ENCODE measurements at places on chromosomes 12 and 14.

DNA sequence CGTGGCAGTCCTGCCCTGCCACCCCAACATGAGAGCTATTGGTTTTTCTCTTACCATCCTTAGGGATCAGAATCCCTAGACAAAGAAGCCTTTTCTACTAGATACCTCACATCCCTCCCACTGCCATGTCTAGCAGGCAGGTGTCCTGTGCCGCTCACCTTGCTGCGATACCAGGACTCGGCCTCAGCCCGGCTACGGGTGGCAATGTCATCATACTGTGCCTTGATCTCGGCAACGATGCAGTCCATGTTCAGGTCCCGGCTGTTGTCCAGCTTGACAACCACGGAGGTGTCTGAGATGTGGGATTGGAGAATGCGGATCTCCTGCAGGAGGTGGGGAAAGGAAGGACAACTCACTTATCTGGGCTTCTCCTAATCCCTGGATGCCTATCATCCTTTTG lies 4.5 kb downstream of the KRT83 start:
- no peak for DNase-seq

DNA sequence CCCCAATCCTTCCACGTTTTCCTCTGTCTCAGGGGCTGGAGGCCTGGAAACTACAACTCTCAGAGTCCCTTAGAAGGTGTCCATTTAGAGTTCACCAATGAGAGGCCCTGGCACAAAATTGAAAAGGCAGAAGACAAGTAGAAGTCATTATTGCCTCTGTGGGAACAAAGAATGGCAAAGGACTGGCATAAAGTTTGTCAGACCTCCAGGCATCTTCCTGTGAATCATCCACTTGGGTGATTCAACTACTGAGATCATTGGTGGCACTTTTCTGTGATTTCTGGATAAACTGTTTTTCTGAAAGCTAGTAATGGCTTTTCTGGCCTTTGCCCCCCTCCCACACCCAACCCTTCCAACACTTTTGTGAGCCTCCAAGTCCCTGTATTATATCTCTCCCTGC lies 42.6 kb upstream of the C12orf42 start:
- no peak for DNase-seq

DNA sequence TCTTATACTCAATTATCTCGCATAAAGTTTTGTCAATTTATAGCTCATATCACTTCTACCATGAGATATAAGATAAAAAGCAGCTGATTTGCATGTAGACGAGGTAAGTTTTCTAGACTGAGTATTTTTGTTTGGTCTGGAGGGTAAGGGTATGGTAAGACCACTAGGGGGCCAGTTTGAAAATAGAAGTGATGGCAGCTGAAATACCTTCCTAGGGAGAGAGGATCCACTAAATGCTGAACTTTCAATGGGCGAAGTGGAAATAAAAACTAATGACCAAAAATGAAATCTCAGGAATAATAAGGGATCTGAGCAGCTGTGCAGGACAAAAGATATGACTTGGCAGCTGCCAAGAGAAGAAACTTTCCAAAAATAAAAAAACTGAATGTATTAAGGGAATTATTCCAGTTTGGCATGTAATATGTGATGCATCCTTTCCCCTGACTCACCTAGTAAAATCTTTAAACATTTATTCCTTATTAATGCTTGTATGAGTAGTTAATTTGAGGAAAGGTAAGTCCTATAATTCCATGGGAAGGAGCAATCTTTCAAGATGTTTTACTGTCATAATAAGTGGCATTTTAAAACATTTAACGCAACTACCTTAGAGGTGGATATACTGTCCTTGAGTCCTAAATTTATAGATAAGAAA lies 754.5 kb downstream of the C12orf50 start:
- peak; percentile 57 for DNase-seq

- DNase-seq = peak; percentile 48
These were observed 60.8 kb downstream of the FLRT2 start for GRCh38 chr14:85590784-85591183.

DNA sequence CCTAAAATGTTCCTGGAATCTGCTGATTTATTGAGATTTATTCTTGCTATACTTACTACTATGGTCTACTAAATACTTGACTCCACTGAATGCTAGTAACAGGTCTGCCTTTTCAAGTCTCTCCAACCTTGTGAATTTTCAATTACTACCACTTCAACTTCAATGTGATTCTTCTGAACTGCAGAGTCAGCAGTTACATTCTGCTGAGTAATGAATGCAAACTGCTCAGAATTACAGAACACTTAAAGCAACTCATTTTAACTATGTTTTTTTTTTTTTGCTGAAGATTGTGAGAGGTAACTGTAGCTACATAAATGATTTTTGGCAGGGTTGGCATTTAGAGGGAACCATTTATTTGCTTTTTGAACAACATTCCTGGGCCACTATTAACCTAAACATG lies 41.8 kb downstream of the ARF6 start:
- no peak for DNase-seq

GRCh38 chr12:119412306-119412705 lies 77.8 kb downstream of the CCDC60 start:
- DNase-seq = peak; percentile 0

DNA sequence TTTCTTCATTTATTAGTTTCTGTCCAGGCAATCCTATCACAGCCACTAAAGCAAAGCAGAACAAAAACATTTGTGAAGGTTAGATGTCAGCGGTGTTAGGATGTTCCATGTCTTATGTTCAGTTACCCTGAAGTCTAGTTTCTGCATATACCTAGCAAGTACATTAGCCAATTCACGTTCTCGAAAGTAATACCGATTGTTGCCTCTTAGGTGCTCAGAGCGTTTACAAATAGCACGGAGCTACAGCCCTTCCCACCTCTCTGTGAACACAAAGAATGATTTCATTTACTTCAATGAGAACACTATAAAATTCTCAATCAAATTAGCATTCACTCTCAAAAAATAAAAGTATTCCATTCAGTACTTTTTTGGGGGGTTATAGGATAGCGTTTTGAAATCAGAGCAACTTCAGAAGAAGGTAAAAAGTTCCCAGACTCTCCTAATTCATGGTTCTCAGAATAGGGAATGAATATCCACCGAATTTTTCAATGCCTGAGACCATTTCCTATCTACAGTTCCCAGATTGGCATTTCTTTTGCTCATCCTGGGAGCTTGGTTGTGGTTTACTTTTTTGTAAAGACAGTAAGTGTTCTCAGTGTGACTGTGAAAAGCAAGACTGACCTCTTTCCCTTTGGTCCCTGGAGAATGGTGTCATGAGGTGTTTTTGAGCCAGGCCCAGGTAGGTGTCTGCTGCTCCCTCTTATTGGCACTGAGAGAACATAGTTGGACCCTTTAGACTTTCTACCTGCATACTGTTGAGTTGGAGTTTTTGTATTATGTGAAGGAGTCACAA lies 488.0 kb upstream of the RGS6 start:
- DNase-seq = no peak

DNA sequence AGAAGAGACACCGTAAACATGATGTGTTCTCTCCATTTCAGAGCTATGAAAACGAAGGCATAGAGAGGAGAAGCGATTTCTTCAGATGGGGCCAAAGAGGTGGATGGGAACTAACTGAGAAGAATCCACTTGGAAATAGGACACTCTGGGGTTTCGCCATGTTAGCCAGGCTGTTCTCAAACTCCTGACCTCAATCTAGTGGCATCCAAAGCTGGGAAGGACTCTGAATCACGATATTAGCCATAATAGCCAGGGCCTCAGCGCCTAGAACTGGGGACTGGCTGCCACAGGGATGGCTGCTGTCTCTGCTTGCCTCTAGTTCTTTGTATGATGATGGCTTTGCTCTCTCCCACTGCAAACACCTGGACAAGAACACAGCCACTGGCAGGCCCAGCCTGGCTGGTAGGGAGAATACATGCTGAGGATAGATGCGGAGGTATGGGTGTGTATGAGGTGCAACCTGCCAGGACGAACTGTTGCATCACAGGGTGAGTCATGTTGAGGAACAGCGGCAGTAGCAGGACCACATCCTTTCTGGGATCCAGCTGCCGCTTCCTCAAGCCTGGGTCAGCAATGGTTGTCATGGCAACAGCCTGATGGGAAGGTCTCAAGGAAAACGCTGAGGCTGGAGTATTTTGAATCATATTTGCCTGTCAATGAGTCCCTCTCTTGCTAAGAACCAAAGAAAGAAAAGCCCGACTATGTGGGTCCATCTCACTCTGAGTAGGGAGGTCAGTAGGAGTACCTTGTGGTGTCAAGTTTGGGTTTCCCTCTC lies 31.1 kb downstream of the CCDC177 start:
- peak; percentile 96 for DNase-seq

DNA sequence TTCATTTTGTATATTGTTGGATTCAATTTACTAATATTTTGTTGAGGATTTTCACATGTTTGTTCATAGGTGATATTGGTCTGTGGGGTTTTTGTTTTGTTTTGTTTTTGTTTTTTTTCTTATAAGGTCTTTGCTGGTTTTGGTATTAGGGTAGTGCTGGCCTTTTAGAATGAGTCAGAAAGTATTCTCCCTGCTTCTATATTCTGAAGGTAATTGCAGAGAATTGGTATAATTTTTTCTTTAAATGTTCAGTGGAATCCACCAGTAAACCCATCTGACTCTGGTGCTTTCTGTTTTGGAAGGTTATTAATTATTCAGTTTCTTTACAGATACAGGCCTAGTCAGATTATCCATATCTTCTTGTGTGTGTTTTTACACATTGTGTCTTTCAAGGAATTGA lies 8.9 kb downstream of the TOGARAM1 start:
- no peak for DNase-seq

DNA sequence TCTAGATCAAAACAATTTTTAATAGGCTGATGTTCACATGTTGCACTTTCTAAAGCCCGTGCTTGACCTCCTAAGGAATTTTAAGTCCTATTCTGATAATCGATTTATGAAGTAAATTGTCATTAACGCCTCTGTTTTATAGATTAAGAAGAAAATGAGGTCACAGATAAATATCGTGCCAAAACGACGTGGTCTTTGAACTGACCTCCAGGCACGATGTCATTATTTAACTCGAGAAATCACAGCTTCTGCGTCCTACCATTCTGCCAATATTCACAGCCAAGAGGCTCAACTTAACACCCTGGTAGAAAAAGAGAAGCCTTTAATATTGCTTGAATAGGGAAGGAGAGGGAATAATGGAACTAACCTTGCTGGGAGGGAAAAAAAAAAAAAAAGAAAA lies 888 bp upstream of the EEA1 start:
- DNase-seq = no peak

DNA sequence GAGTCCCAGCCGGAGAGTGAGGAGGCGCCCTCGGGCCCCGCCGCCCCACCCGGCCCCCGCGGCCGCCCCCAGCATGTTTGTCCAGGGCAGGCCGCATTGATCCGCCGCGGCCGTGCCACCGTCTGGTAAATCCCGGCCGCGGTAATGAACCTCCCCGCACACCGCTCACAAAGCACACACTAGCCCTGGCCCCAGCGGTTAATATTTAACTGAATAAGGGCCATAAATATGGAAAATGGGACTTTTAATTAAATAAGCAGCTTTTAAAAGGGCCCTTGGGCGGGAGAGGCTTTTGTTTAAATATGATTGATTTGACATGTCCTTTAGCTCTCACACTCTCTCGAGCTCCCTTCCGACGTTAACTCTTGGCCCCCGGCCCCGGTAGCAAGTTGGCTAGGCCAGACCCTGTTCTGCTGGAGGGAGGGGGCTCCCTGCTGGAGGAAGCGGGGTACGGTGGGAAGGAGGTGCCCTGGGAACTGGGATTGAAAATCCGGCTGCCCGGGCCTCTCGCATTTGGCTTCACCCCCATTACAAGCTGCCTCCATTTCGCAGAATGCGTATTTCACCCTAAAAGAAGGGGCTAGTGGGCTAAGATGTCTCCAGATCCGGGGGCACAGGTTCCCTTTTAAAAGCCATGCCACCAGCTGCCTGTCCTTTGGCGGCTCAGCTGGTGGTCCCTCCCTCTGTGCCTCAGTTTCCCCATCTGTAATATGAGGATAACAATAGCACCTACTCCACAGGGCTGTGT lies 199.8 kb downstream of the RBM19 start:
- no peak for DNase-seq

GRCh38 chr14:102973706-102974285 lies 51.3 kb downstream of the AMN start:
- no peak for DNase-seq

DNA sequence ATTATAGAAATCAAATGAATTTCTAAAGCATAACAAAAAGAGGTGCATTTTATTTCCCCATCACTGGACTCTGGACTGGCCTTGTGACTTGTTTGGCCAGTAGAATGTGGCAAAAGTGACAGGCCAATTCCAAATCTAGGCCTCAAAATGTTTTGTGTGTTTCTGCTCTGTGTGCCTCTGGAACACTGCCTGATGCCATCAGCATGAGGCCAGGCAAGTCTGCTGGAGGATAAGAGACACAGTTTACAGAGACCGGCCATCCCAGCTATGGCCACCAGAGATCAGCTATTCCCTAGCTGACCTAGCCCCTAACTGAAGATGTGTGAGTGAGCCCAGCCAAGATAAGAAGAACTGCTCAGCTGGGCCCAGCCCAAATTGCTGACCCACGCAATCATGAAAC lies 32.9 kb downstream of the ASCL1 start:
- no peak for DNase-seq

DNA sequence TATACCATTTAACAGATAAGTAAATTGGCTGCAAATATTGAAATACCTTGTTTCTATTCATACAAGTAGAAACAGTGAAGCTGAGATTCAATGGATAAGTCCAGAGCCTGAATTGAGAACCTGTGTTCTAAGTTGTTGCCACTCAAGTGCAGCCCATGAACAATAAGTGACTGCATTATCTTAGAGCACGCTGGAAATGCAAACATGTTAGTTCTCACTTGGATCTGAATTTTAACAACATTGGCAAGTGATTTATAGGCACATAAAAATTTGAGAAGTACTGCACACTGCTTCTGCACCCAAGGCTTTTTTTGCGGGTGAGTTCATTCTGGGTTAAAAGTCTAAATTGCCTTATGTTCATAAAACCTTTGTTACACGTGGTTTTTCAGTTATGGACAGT lies 484.3 kb downstream of the NAV3 start:
- no peak for DNase-seq

GRCh38 chr12:121454921-121455320 lies 55.0 kb downstream of the RNF34 start:
- no peak for DNase-seq

GRCh38 chr14:91349481-91350074 lies 68.0 kb downstream of the CCDC88C start:
- DNase-seq = no peak

DNA sequence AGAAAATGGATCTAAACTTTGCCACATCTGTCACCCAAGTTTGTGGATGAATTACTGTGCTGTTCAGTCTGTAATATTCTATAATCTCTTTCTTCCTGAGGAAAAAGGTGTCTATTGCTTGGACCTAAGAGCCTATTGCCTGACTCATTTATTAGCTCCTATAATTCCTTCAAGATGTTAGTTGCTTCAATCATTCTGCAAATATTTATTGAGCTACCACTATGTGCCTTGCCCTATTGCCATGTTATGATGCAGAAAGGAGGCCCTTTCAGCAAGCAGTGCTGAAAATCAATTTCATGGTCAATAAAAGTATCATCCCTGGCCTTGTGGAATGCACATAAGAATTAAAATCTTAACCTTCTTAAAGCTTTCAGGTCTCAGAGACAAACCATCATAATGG lies 113.6 kb downstream of the CCER1 start:
- DNase-seq = no peak

GRCh38 chr12:6354495-6355393 lies 12.9 kb upstream of the TNFRSF1A start:
- no peak for DNase-seq

All from fibroblast of pulmonary artery (primary cell).